ENCODE measurements at places on chromosomes 1 and 21.
A peak's percentile ranks its signal among the peaks of the same experiment; 100 is the strongest.

DNA sequence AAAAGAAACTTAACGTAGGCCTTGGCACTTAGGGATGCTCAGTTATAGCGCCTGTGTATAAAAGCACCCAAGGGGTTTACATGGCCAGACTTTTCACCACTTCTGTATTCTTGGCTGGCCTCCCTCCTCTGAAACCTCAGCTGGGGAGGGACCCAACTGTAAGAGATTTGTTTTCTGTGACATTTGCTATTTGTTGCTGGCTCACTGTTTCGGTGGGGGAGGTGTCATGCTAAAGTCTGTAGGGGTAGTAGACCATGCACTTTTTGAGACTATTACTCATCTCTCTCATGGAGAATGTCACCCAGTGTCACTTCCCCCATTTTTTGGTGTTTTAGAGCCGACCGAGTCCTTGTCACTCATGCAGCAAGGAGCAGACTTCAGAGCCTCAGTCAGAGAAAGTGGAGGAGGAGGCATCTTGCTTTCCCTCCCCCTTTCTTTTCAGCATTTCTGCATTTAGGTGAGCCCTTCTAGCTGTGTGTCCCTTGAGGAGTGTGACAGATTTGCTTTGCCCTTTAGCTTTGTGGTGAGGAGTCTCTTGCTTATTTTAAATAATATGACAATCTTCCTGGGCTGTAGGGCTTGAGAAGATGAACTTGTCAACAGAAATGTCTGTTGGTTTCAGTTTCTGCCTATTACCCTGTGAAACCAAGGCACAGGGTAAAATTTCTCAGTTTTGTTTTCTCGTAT lies 160.1 kb downstream of the FASLG start:
- DNase-seq: peak; percentile 33

- no peak for DNase-seq
Observed at GRCh38 chr1:116201911-116202310, 90.7 kb downstream of the MAB21L3 start.

- no peak for DNase-seq
Observed at GRCh38 chr1:64979358-64979757, 13.0 kb upstream of the JAK1 start.

DNA sequence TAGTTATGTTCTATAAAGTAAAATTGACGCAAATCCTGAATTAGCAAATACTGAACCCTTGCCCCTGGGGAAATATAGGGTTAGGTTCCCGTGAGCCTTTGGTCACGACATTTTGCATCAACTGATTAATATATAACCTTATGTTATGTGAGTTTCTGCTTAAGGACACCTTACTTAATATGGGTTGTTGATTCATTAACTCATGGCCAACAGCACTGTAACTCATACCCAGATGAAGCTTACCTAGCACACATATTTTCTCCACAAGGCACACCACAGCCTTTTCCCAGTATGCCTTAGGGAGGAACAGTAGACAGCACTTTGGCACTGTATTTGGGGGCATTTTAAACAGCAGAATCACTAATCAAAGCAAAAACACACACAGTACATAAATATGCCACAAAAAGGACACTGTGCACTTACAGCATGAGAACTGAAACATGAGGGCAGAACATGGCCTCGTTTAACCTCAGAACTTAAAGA lies 15.1 kb downstream of the INAVA start:
- no peak for DNase-seq

- peak; percentile 81 for DNase-seq
Observed at GRCh38 chr1:45803299-45803780, at the start of gene MAST2. Gene MAST2, plus strand, starts transcription at chr1:45803612. Its CDS starts 284 bp downstream, at chr1:45803896.

DNA sequence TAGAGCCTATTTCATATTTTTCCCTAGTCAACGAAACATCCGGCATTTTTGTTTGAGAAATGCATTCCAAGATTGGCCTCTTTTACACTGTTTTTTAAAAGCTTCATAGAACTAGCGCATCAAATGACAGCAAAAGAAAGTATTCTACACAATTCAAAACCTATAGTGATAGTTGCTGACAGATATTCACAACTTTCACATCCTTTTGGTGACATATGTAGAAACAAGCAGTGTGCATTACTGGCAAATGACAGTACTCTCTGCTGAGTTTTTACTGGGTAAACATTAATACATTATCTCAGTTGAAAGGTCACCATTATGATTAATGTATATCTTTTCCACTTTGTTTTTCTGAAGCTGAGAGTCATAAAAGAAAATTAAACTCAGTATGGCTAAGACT lies 135.4 kb upstream of the RGS18 start:
- DNase-seq: no peak

GRCh38 chr1:17588048-17588871 lies 48.8 kb downstream of the ARHGEF10L start:
- DNase-seq: peak; percentile 48

- DNase-seq: no peak
Observed at GRCh38 chr1:29032841-29033240, 90.9 kb downstream of the TMEM200B start.

- DNase-seq: no peak
Observed at GRCh38 chr21:46555678-46556077, 49.2 kb downstream of the S100B start.
